ENCODE measurements at places on chromosomes 16 and 17. TPM values are rescaled to one million over a fixed set of nuclear protein-coding genes. Genes with fewer than 3 reads are reported as not detected.

DNA sequence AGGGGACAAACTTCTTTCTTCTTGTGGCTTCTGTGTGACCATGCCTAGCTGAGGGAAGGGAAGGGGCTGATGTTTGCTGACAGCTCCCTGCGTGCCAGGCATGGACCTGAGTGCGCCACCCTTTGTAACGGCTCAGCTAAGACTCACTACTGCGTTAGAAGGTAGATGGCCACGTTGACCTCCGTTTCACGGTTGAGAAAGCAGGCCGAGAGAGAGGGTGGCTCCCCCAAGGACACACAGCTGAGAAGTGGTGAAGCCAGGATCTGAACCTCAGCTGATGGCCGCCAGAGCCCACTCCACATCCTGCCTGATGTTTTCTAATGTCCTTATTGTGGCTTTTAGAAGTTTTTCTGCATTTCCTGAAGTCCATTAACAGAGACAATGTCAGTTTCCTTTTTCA, 45.1 kb downstream of the RGS9 start:
- no peak overlapping the region for H3K4me3 ChIP-seq
- peaks cover 3% of the 10 kb centered on the region for H3K27me3 ChIP-seq
- H3K36me3 ChIP-seq: no peaks in the 10 kb centered on the region
- H3K27ac ChIP-seq: no peak overlapping the region

MMP28 gene
- total RNA-seq: 0.68 TPM

OMG gene
- total RNA-seq: not detected

DNA sequence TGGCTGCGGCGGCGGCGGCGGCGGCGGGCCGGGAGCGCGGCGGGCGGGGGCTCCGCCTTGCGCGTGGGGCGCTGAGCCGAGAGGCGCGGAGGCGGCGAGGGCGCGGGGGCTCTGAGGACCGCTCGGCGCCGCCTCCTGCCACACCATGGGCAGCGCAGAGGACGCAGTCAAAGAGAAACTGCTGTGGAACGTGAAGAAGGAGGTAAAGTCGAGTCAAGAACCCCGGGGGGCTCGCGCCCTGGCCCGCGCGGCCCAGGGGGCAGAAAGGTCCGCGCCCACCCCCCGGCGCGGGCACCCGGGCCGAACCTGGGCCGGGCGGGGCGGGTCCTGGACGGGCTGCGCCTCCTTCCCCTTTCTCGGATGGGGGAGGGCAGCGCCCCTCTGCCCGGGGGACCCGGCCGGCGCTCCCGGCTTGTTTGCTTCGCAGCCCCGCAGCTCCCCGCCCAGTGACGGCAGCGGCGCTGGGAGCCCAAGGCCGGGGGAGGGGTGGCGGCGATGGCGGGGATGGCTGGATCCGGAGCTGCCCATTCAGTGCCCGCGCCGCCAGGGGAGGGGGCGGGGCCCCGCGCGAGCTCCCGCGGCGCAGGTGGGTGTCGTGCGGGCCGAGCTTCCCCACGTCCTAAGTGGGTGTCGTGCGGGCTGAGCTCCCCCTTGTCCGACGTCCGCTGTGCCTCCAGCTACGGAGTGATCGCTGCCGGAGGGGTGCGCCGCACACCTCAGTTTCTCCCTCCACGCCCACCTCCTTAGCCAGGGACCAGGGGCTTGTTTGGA, 428 bp downstream of the SGSM2 start:
- no peak overlapping the region for H3K27ac ChIP-seq
- H3K4me3 ChIP-seq: peak overlapping the region; percentile 99
- peaks cover 28% of the 10 kb centered on the region for H3K4me1 ChIP-seq
- no peaks in the 10 kb centered on the region for H3K27me3 ChIP-seq
